ENCODE measurements at places on chromosomes 1 and 21.

- no peak for DNase-seq
These were observed 141.1 kb upstream of the SAMSN1 start for GRCh38 chr21:14687268-14687625.

DNA sequence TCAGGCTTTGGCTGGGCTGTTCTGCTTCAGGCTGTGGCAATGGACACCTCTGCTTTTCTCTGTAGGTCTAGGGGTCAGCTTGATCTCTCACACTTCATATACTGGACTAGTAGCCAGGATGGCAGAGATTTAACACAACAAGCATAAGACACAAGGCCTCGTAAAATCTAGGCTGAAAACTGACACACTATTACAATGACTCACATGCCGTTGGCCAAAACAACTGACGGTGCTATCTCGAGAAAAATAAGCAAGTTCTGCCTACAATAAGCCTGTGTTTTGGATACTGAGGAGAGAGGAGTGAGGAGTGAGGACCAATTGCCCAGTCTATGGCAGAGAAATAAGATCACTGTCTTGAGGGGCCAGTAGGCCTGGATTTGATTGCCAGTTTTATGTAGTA lies 840.7 kb upstream of the ADAMTS5 start:
- DNase-seq: no peak

DNA sequence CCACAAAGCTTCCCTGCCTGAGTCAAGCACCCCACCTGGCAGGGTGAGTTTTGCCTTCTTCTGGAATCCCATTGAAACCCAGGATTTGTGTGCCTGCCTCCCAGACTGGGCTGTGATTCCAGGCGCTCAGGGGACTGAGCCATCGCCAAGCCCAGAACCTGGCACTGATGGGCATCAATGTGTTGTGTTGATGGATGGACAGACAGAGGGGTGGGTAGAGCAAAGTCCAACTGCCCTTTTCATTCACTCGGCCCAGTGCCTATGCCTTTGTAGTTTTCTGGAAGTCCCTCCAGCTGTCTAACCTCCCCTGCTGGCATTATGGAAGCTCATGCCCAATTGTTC lies 66.0 kb upstream of the LAPTM5 start:
- DNase-seq: no peak

- DNase-seq: no peak
These were observed 48.3 kb downstream of the SIM2 start for GRCh38 chr21:36747041-36747814.

Data from mucosa of gallbladder (tissue), 1 donor.